Stimulated activated CD8-positive, alpha-beta memory T cell treated with anti-CD3 and anti-CD28 coated beads, Interleukin-7, amount 100 ng/mL, for 1 hour (primary cell): ENCODE measurements at places on chromosomes 4 and X.

DNA sequence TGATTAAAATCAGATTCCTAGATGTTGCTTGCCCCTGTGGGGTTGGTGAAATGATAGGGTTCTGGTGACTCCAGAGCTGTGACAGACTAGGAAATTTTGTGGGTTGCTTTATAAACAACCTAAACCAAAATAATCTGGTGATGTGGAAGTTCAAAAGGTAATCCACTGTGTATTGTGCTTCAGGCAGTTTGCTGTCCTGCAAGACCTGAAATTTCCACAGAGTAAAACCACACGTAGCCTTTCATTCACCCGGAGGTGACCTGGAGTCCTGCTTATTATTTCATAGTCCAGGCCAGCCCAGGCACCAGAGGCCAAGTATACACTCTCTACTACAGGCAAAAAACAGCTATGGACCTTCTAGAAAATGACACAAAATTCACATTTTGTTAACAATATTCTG, 114.6 kb upstream of the CBR4 start:
- DNase-seq: no peak

GRCh38 chrX:3711331-3711917, 2.0 kb downstream of the PRKX start:
- no peak for DNase-seq

DNA sequence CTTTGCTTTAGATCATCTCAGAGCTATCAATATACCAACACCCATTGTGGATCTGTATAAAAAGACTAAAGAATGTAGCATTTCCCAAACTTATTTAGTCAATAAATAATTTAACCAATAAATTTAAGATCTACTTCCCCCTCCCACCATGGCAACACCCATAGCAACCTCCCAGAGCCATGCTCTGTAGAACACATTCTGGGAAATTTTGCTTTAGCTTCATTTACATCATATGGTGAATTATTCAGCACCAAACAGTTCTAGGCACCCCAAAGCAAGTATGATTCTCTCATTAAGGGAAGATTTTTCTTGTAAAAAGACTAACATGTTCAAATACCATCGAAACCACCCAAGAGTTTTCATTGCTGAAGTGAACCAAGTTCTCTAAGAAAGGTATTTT, 80.5 kb upstream of the GPR34 start:
- no peak for DNase-seq

- DNase-seq: no peak
Measured at GRCh38 chrX:155216940-155217440, 730 bp downstream of the VBP1 start.

DNA sequence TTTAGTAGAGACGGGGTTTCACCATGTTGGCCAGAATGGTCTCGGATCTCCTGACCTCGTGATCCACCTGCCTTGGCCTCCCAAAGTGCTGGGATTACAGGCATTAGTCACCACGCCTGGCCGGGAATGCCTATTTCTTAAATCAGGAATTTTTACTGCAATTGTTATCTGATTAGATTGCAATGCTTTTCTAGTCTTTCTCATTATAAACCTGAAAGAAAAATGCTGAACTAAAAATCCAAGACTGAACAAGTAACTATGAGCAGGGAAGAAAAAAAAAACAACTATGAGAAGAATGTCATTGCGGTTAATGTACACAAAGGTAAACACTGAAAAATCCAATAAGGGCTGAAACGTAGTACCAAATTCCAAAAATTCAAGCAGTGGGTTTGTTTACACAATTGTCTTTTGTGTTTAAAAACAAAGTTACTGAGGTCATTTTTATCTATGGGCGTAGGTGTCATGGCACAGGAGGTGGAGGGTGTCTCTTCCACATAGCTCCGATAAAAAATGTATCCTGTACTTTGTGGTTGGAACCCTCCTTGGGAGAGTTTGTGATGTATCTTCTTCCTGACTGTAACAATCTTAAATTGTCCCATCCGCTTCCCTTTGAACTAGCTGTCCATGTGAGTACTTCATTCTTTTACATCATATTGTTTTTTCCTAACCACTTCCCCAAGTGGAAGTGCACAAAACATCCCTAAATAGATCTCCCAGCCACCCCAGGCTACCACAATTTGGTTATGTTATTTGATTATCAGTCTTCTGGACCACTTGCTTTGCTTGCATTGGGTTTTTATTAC, 11.1 kb upstream of the TMEM156 start:
- no peak for DNase-seq

DNA sequence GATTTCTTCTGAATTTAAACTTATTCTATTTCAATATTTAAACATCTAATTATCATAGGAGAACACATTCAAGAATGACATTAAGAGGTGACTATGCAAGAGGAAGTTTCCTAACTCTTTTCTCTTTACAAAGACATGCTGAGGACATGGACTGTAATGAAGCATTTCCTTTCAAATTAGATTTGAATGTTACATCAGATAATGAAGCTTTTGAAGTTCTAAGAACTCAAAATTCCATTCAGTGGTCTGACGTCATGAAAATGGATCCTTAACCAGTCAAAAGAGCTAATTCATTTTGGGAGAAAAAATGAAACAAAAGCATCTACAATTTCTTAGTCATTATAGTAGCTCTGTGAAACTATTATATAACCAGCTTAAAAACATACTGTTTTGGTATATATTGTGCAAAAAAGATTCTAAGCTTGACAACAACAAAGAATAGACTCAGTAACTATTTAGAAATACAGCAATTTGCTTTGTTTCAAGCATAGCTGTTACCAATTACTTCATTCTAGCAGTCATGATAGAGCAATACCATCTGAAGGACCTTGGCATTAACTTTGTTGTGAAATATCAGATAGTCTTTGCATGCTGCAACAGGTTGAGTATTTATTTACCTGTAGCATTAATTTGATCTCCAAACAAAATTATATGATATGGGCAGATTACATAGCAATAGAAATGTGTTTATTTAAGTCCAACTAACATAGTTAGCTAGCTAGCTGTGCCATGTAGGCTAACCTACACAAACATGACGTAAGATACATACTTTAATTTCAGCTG, 13.7 kb upstream of the DTHD1 start:
- no peak for DNase-seq

- no peak for DNase-seq
Measured at GRCh38 chr4:24991015-24991414, 39.7 kb downstream of the LGI2 start.

DNA sequence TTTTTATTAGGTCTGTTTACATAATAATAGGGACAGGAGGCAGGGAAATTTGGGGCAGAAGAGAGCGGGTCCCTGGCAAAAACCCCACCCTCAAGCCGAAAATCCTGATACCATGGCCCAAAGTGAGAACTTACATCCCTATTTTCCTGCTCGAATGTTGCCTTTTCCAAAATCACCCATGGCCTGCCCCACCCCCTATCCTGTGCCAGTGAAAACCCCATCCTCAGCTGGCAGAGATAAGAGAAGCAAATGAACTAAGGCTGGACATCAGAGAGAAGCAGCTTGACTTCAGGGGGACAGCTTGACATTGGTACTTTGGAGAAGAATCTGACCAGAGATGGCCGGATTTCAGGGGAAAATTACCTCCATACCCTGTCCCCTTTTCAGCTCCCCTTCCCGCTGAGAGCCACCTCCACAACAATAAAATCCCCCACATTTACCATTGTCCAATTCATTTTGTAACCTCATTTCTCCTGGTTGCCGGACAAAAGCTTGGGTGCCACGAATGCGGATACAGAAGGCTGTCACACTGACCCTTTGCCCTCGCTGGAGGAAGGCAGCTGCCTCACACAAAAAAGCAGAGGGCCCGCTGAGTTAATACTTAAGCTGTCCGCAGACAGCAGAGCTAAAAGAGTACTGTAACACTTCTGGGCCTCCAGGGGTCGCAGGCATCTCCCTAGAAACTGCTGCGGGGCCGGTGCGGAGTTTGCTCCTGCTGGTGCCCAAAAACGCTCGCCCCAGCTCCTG, 196.2 kb downstream of the SNCA start:
- DNase-seq: no peak

- no peak for DNase-seq
Measured at GRCh38 chr4:83862471-83862870, 326.6 kb downstream of the GPAT3 start.
